ENCODE measurements at places on chromosomes 11 and 22.

GRCh38 chr11:123194337-123195187 lies 486 bp downstream of the CLMP start:
- DNase-seq, result no peak

DNA sequence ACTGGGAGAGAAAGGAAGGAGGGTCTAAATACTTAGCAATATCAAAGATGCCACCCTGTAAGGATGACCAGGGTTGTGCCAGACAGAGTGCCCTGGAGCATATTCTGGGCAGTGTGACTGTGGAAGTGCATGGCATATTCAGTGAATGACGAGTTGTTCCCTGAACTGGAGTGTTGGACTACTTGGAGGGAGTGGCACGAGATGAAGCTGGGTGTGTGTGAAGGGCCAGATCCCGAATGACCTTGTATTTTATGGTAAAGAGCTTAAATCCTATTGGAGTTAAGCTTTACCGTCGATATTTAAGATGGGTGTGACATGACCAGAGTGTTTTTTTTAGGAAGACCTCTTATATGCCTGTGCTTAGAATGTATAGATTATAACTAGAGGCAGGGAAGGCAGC lies 48.8 kb downstream of the STIM1 start:
- DNase-seq, result no peak

DNA sequence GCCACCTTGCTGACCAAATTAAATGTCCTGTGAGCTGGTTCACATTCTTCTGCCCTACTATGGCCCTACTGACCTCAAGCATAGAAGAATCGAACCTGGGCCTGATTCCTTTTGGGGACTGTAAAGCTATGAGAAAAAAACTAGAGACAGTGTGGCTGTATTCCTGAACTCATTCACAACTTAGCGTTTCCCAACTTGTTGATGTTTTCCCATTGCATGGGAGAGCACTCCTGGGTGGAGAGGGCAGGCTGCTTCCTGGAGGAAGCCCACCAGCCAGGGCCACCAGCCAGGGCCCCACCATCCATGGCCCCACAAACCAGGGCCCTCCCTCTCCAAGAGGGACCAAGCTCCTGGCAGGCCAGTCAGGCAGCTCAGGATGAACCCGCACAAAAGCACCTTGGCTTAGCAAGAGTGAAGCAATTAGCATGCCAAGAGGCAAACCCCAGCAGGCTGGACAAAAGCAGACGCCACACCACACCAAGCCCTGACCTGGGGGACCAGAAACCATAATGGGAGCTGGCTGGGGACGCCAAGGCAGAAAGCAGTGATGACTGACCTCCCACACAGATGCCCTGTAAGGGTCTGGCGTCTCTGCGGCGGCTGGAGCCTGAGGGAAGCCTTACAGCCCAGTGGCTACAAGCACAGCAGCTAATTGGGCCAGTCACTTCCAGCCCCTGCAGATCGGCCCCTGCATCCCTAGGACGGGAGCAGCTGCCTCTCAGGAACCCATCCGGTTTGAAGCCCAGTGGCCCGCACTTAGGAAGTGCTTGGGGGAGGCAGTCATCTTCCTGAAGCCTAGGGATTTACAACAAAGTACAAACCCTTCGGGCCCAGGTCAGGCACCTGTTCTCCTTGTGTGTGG lies 2.1 kb downstream of the CERK start:
- no peak for DNase-seq

DNA sequence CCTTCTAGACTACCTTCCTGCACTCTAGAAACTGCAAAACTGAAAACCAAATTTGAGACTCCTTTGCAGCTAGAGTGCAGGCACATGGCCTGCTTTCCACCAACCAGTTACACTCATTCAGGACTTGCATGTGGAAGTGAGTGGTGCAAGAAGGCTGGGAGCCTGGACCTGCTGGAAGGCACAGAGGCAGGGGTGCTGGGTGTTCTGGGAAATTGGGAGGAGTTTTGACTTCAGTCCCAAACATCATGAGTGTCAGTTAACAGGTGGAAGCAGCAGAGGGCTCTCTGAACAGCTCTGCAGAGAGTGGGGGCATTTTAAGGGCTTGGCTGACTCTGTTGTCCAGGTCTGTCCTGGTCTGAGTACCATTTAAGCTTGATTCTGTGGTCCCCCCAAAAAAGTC lies 49.3 kb upstream of the SYT13 start:
- DNase-seq, result no peak

DNA sequence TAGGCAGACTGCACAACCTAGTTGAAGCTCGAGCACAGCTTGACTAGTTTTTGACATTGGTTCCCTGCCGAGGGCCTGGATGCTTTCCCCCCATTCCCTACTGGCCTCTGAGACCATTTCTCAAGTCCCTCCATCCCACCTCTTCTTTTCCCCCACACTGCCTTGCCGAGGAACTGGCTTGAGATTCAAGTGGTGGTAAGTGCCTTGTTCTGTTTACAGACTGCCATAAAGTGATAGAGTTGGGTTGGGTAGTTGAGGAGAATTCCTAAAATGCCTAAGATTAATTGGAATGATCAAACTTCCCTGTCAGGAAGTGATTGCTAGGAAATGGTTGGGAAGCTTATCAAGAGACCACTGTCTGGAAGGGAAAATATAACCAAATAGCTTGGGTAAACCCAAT lies 16.2 kb downstream of the MRPL16 start:
- no peak for DNase-seq

DNA sequence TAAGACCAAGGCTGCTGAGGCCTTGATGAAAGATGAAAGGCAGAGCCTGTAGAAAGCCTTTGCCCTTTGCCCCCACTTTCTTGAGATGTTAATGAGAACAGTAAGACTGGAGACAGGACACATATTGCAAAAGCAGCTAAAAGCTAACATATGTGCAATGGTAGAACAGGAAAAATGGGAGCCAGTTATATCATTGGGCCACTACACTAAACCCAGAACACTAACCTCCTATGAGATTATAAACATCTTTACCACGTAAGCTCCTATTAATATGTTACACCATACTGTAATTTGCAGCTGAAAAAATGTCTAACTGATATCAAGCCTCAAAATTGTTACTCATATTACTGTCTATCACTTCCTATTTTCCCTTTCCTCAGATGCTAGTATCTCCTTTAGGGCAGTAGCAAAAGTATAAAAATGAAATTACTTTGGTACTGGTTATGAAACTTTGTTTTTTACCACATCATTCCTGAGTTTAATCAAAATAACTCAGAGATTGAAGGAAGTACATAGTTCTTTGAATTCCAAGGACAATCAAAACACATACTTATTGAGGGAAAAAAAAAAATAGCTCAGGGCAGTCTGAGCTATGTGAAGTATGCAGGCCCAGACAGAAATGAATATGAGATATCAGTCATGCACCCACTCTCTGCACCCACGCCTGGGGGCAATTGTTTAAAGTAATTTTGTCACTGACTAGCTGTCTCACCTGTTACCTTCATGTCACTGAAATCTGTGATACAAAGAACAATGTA lies 9.1 kb downstream of the HPS5 start:
- no peak for DNase-seq

All from activated T-cell treated with anti-CD3 and anti-CD28 coated beads, Interleukin-2, amount 50 U/mL, for 48 hours (primary cell).